Subcutaneous adipose tissue (tissue), 4 donors: ENCODE measurements at places on chromosomes 13 and 19. TPM values are rescaled to one million over a fixed set of nuclear protein-coding genes. Genes with fewer than 3 reads are reported as not detected.

Gene GNG7
- 0.44 TPM for total RNA-seq

Gene GFY
- total RNA-seq = not detected

Gene SIX5
- total RNA-seq = 6.6 TPM

Gene PLIN3
- total RNA-seq = 14.8 TPM

Gene FCGBP
- 11.9 TPM for total RNA-seq

Gene ZNF132
- 3.6 TPM for total RNA-seq

Gene ANKLE1
- not detected for total RNA-seq

Gene HTR2A
- total RNA-seq = not detected

Gene ZNF77
- total RNA-seq = 6.0 TPM

Gene IFNL4
- not detected for total RNA-seq

Gene PABPC3
- total RNA-seq = 0.19 TPM

Gene SULT2A1
- not detected for total RNA-seq

Gene SMIM17
- not detected for total RNA-seq

Gene CEACAM5
- total RNA-seq = not detected

Gene ZIC2
- total RNA-seq = not detected

Gene MYBPC2
- total RNA-seq = not detected

Gene PBX4
- 1.6 TPM for total RNA-seq

Gene MAST1
- 0.17 TPM for total RNA-seq

Gene KIRREL2
- total RNA-seq = not detected

Gene KCNJ14
- 0.66 TPM for total RNA-seq

Gene HS6ST3
- total RNA-seq = 1.1 TPM

Gene DCLK1
- 100 TPM for total RNA-seq
